ENCODE measurements at places on chromosomes 16 and 17. TPM values are rescaled to one million over a fixed set of nuclear protein-coding genes. Genes with fewer than 3 reads are reported as not detected.

GRCh38 chr16:45454-45853 lies 8.0 kb downstream of the POLR3K start:
- DNase-seq, result no peak

GRCh38 chr17:72795941-72796340 lies 296.5 kb downstream of the SLC39A11 start:
- no peak for DNase-seq

GRCh38 chr17:69473841-69474831 lies 59.6 kb downstream of the MAP2K6 start:
- no peak for DNase-seq

- no peak for DNase-seq
These were observed 136.0 kb upstream of the C17orf78 start for GRCh38 chr17:37239690-37240334.

Gene GAST
- not detected for total RNA-seq

Gene KRT27
- total RNA-seq, result not detected

DNA sequence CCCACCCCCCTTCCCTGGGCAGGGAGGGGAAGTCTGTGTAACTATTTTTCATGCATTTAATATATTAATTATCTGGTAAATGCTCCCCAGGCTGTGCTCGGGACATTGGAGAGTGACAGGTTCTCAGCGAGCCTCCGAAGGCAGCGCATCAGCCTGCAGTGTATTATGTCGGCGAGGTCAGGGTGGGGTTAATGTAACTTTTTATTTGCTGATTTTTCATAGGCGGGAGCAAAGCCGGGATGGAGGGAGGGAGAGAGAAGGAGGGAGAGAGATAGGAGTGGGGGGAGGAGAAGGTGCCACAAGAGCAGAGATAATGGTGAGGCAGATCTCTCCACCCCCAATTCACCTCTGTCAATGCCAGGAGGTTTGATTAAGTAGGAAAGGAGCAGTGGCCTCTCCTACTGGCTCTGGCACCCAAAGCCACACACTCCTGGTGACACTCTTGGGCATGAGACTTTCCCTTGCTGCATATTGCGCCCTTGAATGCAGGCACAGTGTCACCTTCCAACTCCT lies 104.0 kb downstream of the MRM1 start:
- DNase-seq, result no peak

DNA sequence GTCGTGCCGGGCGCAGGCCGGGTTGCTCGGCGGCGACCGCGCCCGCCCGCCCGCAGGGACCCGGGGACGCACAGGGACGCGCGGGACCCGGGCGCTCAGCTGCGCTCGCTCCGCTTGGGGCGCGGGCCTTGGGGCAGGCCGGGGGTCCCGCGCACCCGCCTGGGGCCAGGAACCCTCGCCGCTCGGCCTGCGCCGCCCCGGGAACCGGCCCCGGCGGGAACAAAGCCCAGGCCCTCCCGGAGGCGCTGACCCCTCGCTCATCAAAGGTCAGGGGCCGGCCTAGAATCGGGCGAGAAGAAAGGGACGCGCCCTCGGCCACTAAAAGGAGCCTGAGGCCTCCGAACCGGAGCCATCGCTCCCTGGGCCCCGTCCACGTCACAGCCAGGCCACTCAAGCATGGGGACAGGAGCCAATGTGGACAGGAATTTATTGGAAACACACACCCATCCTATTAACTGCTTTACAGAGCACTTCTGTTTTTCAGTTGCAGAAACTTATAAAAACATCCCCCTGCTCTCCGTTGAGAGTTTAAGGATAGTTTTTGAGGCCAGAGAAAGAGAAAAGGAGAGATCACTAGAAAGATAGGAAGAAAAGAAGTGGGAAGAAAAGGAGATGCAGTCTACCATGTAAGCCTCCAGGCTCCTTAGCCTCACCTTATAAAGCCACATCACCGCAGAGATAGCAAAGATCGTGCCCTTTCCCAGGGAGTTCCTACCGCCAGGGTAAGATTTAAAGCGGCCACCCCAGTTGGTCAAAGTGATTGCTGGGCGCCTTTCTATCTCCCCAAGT lies 558 bp upstream of the ZFHX3 start:
- DNase-seq, result no peak

GRCh38 chr16:50419116-50419515 lies 50.3 kb upstream of the BRD7 start:
- DNase-seq, result no peak

GRCh38 chr16:72428681-72429376 lies 256.9 kb upstream of the PMFBP1 start:
- DNase-seq, result no peak

- no peak for DNase-seq
These were observed 34.4 kb upstream of the ZCCHC14 start for GRCh38 chr16:87527055-87527724.

GRCh38 chr17:27463235-27463677 lies 7.0 kb downstream of the KSR1 start:
- no peak for DNase-seq

- no peak for DNase-seq
These were observed 43.8 kb downstream of the C16orf82 start for GRCh38 chr16:27110524-27110896.

DNA sequence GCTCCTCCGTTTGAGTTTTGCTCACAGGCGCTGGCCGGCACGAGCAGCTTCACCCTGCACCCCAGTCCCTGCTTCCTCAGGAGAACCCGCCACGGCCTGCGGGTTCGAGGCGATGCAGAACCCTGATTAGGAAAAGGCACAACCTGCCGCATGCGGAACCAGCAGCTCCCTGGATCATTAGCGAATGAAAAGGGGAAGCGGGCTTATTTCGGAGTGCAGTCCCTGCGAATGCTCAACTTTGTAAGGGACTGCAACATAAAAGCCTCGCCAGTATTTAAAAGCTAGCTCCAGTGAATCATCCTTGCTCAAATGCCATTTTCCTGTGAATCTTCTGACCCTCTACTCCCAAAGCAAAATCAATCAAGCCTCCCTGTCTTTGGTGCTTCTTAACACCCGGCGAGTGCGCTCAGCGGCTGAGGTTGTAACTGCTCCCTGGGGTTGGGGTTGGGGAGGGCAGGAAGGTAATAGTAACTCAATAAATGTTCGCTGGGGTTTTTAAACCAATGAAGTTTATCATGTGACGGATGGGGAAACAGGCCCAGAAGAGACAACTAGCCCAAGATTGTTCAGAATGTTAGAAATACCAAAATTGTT lies 678 bp upstream of the AKAP10 start:
- peak; percentile 33 for DNase-seq

- DNase-seq, result no peak
These were observed 27.4 kb upstream of the KDM6B start for GRCh38 chr17:7806587-7806986.

- peak; percentile 82 for DNase-seq
These were observed 1.8 kb downstream of the HSD17B1 start for GRCh38 chr17:42554250-42555121.

Gene LPCAT2
- total RNA-seq, result 1.3 TPM

GRCh38 chr16:2295056-2295798 lies 27.3 kb upstream of the RNPS1 start:
- DNase-seq, result no peak

DNA sequence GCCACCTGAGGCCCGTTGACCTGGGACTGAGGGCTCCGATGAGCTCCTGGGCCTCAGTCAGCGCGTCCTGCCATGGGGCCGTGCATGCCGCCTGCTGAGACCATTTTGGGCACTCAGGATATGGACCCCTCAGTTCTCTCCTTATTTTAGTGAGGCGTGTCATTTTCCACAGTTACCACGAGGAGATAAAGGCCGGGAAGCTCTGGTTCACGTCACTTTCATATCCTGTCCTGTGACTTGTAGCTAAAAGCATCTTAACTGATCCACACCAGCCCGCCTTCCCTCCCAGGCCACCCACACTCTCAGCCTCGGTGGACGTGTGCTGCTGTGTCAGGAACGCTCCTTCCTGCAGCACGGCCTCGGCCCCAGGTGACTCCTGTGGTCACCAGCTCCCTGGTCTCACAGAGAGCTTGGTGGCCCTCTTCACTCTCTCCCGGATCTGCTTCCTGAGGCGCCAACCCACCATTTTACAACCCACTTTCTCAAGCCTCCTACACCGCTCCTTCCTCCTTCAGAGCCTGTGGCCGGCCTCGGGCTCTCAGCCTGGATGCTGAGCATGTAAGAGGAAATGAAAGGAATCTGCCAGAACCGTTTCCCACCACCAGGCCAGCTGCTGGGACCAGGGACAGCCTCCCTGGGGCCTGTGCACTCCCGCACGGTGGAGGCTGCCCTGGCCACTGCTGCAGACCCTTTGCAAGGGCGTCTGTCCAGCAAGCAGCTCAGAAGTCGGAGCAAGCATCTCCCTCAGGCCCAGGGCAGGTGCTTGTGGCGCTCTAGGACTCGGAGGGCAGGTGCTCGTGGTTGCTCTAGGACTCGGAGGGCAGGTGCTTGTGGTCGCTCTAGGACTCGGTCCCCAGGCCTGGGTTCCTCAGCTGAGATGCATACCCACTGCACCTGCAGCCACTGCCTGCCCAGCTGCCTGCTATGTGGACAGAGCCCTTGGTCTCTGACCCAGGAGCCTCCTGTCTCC lies 23.9 kb upstream of the FASN start:
- DNase-seq, result no peak

- DNase-seq, result peak; percentile 98
These were observed 18.5 kb downstream of the RAP1GAP2 start for GRCh38 chr17:2814481-2815341.

Gene ARL17B
- 21.9 TPM for total RNA-seq

DNA sequence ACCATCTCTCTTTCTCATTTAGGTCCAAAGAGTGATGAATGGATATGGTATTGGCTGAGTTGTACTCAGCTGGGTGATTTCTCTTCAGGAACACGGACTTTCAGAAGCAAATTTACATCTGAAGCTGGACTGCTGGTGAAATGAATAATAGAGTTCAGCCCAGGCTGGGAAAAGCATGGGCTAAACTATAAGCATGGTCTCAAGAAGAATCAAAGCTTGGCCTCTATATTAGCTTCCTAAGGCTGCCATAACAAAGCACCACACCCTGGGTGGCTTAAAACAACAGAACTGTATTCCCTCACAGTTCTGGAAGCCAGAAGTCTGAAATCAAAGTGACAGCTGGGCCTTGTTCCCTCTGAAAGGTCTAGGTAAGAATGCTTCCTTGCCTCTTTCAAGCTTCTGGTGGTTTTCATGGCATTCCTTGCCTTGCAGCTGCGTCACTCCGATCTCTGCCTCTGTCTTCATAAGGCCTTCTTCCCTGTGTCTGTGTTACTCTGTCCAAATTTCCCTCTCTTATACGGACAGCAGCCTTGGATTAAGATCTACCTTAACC lies 89.8 kb upstream of the CES5A start:
- DNase-seq, result no peak

Gene CMTM1
- total RNA-seq, result 16.6 TPM

DNA sequence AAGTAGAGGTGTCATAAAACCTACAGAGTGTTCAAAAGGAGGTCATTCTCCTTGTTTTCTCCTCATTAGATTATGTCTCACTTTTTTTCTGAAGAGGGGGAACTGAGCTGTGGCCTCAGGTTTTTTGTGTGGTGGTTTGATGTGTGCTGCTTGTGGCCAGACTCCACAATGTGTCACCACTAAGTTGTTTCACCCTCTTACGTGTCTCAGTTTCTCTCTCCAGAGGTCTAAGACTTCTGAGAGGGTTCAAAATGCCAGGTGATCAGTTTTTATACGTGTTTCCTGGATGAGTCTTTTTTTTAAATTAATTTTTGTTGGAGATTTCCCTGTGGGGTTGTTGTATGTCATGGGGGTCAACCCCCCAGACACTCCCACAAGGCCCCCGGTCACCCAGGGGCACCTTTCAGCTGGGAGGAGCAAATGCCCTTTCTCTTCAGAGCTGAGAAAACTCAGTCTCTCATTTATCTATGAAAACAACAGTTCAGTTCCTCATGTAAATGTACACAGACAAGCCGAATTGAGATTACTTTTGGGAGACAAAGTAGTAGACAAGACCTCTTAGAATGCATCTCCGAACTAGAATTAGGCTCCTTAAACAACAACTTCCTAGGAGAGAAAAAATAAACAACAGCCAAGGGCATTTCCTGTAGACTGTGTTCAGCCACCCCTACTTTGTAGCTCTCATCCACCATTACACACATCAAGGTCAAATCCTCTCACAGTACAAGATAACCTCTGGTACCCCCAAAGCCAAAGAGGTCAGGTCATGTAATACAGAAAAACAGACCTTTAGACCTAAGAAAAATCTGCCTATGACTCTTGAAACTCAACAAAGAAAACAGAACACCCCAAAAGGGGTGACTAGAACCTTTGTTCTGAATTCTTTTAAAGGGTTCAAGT lies 23.9 kb upstream of the TMEM98 start:
- peak; percentile 40 for DNase-seq

DNA sequence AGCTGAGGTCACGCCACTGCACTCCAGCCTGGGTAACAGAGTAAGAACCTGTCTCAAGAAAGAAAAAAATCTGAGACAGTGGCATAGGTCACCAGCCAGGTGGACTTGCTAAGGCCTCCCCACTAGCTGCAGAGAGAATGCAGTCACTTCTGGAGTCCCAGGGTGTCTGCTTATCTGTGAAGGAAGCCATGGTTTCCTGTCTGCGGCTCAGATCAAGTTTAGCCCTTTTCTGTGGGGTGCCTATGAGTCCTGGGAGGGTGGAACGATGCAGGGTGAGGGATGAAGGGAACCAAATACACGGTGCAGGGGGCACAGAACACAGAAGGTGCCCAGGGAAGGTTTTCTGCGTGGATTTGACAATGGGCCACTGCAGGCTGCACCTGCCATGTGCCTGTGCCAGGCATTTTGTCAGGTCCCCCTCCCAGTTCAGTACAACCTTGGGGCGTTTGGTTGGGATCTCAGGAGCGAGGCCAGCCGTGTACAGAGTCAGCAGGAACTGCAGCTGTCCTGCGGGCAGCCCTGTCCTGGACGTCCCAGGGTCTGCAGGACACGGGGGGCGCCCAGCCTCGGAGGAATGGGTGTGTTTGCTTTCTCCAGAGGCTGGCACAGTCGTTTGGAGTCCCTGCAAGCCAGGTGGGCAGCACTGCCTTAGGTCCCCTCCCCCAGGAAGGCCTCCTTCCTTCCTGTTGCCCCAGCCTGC lies 41.8 kb downstream of the RAB11FIP4 start:
- DNase-seq, result peak; percentile 69

Gene KCTD19
- 0.20 TPM for total RNA-seq

- no peak for DNase-seq
These were observed 1.4 kb upstream of the MRPL28 start for GRCh38 chr16:371515-372301.

GRCh38 chr16:4378161-4378666 lies 6.6 kb downstream of the VASN start:
- no peak for DNase-seq

GRCh38 chr16:8762254-8762653 lies 35.2 kb downstream of the TMEM186 start:
- no peak for DNase-seq

Gene PLSCR3
- total RNA-seq, result 156 TPM

DNA sequence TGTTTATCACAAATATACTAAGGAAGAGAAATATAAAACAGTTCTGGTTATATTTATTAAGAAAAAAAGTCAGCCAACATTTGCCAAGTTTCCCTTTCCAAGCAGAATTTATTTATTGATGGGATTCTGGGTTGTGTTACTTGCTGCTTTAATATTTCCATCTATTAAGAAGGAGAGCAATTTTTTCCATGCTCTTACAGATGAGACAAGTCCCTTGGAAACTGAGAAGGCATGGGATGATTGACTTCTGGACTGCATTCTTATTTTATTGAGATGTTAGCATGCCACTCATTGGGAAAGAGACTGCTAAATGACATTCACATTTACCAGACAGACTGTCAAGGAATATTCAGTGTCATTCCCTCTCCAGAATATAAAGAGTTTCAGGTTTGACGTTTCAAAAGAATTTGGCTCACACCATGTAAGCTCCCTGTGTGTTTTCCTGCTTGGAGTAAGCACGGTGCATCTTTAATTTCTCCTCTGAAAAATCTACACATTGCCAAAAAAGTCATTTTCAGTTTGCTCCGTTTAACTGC lies 1565.2 kb upstream of the GOT2 start:
- no peak for DNase-seq

Gene RBFOX1
- total RNA-seq, result not detected

Gene TOM1L1
- 0.86 TPM for total RNA-seq

Gene TBX6
- total RNA-seq, result 1.9 TPM

Gene KRTAP9-4
- not detected for total RNA-seq
